Activated CD8-positive, alpha-beta T cell treated with anti-CD3 and anti-CD28 coated beads, Interleukin-2, amount 10 ng/mL, durations not matched to agents 7 days and 5 days (primary cell): ENCODE measurements at places on chromosomes 7 and 10.

GRCh38 chr10:5043716-5044115 is 40.1 kb upstream of the AKR1C2 start:
- no peak for DNase-seq

- DNase-seq, result no peak
Measured at GRCh38 chr7:152543799-152544198, 108.0 kb upstream of the KMT2C start.

DNA sequence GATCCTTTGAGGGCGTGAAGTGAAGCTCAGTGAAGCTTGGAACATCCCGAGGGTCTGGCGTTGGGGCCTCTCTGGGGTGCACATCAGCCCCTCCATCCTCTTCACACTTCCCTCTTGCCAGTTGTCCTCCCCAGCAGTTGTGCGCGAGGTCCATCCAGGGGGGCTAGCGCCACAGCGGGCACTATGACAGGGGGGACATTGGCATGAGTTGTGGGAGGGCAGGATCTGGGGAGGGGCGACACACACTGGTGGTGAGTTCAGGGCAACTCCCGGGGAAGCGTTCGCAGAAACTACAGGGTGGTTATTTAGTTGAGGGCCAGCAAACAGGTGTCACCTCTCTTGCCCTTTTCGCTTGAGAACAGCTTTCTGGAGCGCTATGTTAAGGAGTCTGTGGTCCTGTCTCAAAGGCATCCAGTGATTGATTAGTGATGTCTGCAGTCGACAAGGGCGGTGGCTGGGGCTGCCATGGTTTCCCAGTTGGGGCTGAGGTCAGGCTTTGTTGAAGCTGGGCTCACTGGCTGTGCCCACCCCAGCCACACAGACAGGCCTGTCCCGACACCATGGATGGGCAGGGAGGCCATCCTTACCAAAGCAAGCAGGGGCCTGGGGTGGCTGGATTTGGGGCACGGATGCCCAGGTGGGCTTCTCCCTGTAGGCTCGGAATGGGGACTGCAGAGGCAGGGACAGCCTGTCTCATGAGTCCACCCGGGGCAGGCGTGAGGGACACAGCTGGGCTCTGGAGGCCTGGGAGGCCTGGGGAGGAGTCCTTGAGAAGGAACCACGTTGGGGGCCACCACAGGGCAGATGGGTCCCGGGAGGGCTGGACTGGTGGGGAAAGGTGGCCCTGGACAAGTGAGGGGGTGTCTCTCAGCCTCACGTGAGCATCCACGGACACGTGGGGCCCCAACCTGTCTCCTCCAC is 59.4 kb downstream of the UNCX start:
- DNase-seq, result no peak

DNA sequence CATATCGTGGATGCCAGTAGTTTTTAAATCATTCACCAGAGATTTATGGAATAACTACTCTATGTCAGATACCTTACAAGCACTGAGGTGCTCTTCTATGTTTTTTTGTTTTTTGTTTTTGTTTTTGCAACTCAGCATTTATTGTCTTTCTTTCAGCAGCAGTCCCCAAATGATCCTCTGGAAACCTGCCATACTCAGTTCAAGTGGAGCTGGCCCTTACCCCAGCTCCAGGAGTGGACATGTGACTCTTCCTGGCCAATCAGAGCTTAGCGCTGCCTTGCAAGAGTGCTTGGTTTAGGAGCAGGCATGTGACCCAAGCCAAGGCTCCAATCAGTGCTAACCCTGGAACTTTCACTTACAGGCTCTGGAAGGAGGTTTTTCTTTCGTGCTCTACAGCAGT is 356.6 kb upstream of the ZMIZ1 start:
- no peak for DNase-seq

GRCh38 chr7:120986650-120987049 is 1.9 kb upstream of the CPED1 start:
- no peak for DNase-seq

DNA sequence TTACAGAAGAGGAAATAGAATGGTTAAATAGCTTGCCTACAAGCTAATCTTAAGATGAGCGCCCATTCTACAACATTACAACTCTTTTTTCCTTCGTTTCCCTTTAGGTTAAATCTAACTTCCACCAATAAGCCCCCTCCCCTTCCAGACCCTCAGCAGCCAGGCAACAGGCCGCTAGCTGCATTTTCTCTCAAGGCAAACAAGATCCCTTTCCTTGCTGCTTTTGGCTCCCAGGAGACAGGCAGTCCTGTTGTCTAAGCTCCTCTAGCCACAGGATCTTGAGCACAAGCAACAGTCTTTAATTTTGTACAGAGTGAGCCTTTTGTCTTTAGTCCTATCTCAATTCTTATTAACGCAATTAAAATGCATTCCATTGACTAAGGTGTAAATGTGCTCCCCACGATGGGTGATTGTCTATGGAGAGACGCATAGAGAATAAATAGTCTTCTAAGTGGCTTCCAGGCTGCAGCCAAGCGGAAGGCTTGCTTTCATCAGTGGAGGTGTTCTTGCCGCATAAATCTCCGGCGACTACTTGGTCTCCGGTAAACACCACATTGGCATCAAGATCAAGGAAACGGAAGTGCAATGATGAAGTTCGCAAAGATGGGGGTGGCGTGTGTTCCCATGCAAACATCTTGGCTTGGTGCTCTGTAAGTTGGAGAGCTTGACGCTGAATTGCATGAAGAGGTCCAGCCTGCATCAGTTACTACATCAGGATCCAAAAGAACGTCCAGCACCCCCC is 181.9 kb upstream of the LYZL2 start:
- peak; percentile 36 for DNase-seq

- DNase-seq, result no peak
Measured at GRCh38 chr7:102165136-102165535, 121.5 kb upstream of the SH2B2 start.

- DNase-seq, result peak; percentile 86
Measured at GRCh38 chr10:75209921-75210281, 695 bp upstream of the VDAC2 start.

GRCh38 chr7:133293384-133294160 is 40.7 kb downstream of the EXOC4 start:
- no peak for DNase-seq

DNA sequence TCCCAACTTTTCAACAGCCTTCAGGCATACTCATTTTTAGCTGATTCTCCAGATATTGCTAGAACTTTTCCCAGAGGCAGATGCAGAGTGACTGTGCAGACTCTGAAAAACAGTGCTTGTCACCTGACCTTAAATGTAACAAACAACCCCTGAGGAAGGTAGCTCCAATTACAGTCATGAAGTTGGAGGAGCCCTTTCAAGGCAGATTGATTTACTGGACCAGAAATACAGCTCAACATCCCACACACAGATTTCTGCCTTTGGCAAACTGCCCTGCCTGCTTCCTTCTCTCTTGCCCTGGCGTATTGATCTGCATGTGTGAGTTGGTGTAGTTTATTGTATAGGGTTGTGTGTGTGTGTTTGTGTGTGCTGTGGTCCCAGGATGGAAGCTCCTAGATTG is 38.5 kb downstream of the PYROXD2 start:
- no peak for DNase-seq

DNA sequence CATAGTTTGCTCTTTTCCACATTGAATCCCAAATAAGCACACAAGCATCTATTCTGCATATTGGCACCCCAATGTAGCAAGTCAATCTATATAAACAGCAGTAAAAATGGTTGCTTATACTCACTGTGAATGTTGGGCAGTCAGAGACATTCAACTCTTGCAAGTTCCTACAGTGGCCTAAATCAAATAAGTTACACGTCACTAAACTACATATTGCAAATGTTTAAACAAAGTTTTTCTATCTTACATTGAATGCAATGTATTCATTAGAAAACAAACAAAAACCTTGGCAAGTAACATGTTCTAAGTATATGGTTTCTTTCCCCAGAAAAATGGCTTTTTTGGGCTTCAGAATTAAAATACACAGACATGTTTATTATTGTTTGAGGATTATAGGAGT is 19.0 kb downstream of the LRRC17 start:
- DNase-seq, result no peak

- DNase-seq, result no peak
Measured at GRCh38 chr10:128055061-128055868, 71.0 kb downstream of the MKI67 start.

DNA sequence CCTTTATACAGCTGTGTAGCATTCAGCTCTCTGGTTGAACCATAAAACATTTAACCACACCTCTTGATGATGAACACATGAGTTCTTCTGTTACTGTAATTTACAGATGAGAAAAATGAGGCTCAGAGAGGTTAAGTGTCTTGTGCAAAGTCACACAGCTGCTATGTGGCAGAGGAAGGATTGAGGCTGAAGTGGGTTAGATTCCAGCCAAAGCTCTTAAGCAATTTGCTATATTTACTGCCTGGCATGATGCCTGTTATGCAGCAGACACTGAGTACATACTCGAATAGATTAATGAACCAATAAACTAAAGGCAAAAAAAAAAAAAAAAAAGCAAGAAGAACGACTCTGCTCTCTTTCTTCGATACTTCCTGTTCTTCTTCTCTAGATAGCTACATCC is 35.7 kb downstream of the GFRA1 start:
- DNase-seq, result no peak

DNA sequence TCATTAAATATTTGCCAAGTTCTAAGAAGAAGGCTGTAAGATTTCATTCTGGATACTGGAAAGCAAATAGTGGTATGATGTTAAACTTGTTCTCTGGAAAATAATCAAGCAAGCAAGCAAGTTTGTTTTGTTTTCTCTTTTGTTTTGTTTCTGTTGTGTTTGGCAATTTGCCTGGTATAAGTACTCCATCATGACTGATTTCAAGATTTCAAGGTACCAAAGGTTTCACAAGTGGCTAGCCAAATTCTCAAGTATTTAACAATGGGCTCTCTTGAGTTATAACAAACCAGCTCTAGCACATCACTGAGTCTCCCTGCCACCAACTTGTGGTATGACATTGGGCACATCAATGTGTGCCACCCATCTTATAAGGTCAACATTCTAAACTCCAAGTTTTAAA is 151.7 kb upstream of the IGFBP3 start:
- DNase-seq, result no peak

DNA sequence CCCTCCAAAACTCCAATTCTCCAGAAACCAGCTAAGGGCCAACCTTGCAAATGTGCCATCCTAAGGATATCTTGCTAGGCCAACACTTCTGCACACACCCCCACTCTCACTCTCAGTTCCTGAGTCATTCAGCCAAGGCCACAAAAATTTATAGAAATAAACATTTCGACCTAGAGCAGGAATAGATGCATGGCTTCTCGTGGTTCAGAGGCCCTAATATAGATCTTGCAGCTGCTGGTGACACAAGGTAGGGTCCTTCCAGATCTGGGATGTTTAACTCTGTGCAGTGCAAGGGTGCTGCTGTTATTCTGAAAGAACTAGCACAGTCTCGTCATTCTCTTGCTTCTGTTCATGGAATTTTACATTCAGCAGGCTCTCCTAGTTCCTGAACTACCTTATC is 369.3 kb downstream of the CALN1 start:
- no peak for DNase-seq

GRCh38 chr7:5223646-5224340 is 33.8 kb downstream of the WIPI2 start:
- DNase-seq, result no peak

- DNase-seq, result no peak
Measured at GRCh38 chr7:32871624-32872371, 19.8 kb downstream of the KBTBD2 start.

- no peak for DNase-seq
Measured at GRCh38 chr10:99266383-99266782, 30.7 kb upstream of the HPSE2 start.

- peak; percentile 77 for DNase-seq
Measured at GRCh38 chr10:71383972-71384687, 12.6 kb upstream of the CDH23 start.

GRCh38 chr10:75140246-75140645 is 28.8 kb downstream of the SAMD8 start:
- no peak for DNase-seq

- no peak for DNase-seq
Measured at GRCh38 chr7:44347546-44348114, 22.2 kb upstream of the CAMK2B start.

- peak; percentile 56 for DNase-seq
Measured at GRCh38 chr7:142445019-142445686, 187.3 kb upstream of the PRSS58 start.

- no peak for DNase-seq
Measured at GRCh38 chr10:88893611-88894010, 13.6 kb downstream of the STAMBPL1 start.

- no peak for DNase-seq
Measured at GRCh38 chr7:150800581-150801241, at the start of gene TMEM176A. TMEM176A (plus strand) TSS chr7:150800769; CDS start chr7:150801551, 782 bp downstream.
